ENCODE measurements at places on chromosomes 3 and 15.

DNA sequence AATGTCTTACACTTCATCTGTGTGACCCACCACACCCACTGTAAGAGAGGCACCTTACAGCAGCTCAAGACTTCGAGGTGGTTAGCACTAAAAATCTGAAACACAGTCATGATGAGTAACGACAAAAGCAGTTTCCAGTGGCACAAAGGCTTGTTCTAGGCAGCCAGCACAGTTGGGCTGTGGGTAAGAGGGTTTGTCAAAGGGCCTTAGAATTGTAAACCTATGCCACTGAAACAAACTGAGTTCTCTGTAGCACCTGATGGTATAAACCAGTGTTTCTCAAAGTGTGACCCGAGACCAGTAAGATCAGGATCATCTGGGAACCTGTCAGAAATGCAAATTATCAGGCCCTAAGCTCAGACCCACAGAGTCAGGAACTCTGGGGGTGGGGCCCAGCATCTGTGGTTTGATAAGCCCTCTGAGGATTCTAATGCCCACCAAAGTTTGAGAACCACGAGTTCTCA is 36.5 kb downstream of the DAPK2 start:
- no peak for DNase-seq

- DNase-seq = no peak
Observed at GRCh38 chr3:177979703-177980102, 556.5 kb upstream of the KCNMB2 start.

GRCh38 chr15:100560323-100560722 is 31.6 kb upstream of the CERS3 start:
- no peak for DNase-seq

- no peak for DNase-seq
Observed at GRCh38 chr3:192188218-192188835, 539.0 kb downstream of the FGF12 start.

DNA sequence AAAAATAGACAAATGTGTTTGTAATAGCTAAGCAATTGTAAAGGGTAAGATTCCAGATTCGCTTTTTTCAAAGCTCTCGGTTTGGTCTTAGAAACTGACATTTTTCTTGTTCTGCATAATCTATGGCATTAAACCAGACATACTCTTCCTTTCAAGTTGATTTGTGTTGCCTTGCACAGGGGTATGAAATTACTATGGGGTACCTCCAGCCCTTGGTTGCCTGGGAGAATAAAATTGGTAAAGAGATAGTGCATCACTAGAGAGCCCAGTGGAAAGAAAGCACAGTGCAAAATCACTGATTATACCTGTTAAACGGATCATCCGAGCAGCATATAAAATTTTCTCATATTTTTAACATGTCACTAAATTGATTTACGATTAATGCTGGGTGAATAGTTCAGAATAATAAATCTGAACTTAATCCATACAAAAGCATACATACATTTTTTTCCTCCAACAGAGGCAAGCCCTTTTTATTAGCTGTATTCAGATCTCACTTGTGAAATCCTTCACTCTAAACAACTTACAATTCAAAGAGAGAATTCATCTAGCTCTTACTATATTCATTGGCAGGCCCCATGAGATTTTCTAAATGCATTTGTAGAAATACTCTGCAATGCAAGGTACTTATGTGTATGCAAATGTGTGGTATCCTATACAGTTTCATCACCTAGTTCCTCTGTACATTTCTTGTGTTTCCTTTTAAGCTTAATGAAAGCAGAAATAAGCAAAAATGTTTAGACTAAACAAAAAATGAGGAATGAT is 224.4 kb downstream of the ROBO1 start:
- DNase-seq = no peak

- DNase-seq = no peak
Observed at GRCh38 chr3:132561003-132561402, 36.1 kb upstream of the ACKR4 start.
